ENCODE measurements at places on chromosomes 4 and X.

DNA sequence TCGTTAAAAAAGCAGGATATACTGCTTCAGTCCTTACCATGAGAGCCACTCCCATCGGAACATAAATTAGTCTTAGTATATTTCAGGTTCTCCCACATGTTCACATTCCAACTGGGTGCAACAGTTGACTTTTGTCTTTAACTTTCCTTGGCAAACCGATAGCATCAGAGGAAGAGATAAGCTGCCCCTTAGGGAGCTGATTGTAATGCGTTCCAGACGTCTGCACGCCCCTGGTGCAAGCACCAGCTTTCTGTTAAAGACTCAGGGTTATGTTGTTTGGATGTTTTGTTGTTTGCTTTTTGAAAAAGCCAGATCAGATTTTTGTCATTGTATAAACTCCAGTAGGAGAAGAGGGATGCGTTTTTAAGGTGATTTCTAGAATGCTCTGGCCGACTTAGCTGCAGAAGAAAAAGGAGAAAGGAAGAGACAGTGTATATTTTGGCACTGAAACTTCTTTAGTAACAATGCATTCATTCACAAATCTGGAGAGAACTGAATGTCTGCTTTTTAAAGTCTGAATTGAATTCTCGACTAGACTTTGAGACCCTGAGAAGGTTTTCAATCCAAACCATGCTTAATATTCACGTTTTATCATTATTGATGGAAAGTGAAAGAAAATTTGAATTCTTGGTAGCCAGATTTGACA lies 160.9 kb downstream of the CBR4 start:
- peak; percentile 51 for DNase-seq

DNA sequence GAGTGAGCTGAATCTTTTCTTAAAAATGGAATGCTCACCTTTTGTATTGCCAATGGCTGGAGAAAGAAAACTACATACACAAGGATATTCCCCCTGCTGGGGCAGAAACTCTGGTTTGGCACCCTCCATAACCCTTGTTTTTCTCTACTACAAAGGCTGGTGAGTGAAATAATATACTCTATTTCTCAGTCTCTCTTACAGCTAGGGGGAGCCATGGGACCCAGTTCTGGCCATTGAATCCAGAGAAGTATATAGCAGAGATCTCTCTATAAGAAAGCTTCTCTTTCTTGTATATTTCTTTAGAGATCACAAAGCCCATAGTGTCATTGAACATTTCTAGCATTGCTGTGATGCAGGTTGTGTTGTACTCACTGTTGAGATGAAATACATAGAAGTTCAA lies 49.8 kb downstream of the SMPX start:
- DNase-seq = no peak

- DNase-seq = no peak
Observed at GRCh38 chrX:22882543-22882942, 117.2 kb upstream of the DDX53 start.

- DNase-seq = peak; percentile 46
Observed at GRCh38 chr4:84920617-84921016, 45.9 kb downstream of the WDFY3 start.

GRCh38 chr4:122777846-122778673 lies 45.6 kb downstream of the BBS12 start:
- peak; percentile 66 for DNase-seq

- DNase-seq = no peak
Observed at GRCh38 chrX:45031830-45032378, 158.9 kb downstream of the KDM6A start.

DNA sequence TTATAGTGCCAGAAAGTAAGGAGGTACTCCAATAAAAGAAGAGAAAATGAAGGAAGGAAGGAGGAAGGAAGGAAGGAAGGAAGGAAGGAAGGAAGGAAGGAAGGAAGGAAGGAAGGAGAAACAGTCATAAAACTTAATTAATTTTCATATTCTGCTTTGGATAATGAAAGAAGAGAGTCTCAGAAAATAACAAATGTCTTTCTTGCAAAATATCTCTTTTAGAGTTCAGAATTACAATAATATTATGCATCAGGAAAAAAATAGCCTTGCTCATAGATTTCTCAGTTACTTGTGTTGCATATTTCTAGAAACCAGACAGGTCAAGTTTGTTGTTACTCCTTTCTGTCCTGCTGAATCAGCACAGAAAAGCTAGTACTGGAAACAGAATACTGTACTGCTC lies 130.1 kb upstream of the DKK2 start:
- no peak for DNase-seq

Measured in astrocyte of the spinal cord (primary cell).